ENCODE measurements at places on chromosomes 5 and 9. TPM values are rescaled to one million over a fixed set of nuclear protein-coding genes. Genes with fewer than 3 reads are reported as not detected.
A peak's percentile ranks its signal among the peaks of the same experiment; 100 is the strongest.

GRCh38 chr5:45697201-45697600 is 1.0 kb upstream of the HCN1 start:
- H3K4me3 ChIP-seq, result no peak overlapping the region
- H3K36me3 ChIP-seq, result peaks cover 2% of the 10 kb centered on the region
- H3K27me3 ChIP-seq, result peaks cover 33% of the 10 kb centered on the region
- no peak for DNase-seq
- no peak overlapping the region for H3K27ac ChIP-seq
- H3K4me1 ChIP-seq, result peaks cover 5% of the 10 kb centered on the region

DNA sequence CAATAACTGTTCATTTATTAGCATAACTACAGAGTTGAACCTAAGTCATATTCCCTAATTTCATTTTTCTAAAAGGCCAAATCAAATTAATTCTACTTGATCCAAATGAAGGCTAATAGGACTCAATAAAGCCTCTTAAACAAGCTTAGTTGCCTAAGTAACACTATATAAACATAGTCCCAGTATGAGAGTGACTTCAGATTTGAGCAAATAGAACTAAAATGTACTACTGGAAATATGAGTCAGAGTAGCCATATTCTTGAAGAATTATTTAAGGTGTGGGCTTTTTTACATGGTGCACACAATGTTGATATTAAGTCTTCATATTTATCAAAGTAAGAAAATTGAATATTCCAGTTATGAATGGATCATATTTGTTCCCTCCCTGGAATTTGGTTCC is 872.3 kb downstream of the MAT2B start:
- H3K27me3 ChIP-seq, result no peaks in the 10 kb centered on the region
- H3K27ac ChIP-seq, result no peak overlapping the region
- H3K4me1 ChIP-seq, result no peaks in the 10 kb centered on the region
- no peak overlapping the region for H3K4me3 ChIP-seq

Gene BHMT
- total RNA-seq, result not detected

GRCh38 chr9:116644091-116644688 is 42.9 kb upstream of the TRIM32 start:
- no peak for DNase-seq
- H3K27me3 ChIP-seq, result no peaks in the 10 kb centered on the region

GRCh38 chr9:136379891-136380290 is 6.4 kb upstream of the CARD9 start:
- no peaks in the 10 kb centered on the region for H3K27me3 ChIP-seq
- H3K27ac ChIP-seq, result no peak overlapping the region
- DNase-seq, result no peak
- peaks cover 9% of the 10 kb centered on the region for H3K36me3 ChIP-seq

Gene TAF1L
- 0.02 TPM for total RNA-seq

Gene ZNF366
- not detected for total RNA-seq

DNA sequence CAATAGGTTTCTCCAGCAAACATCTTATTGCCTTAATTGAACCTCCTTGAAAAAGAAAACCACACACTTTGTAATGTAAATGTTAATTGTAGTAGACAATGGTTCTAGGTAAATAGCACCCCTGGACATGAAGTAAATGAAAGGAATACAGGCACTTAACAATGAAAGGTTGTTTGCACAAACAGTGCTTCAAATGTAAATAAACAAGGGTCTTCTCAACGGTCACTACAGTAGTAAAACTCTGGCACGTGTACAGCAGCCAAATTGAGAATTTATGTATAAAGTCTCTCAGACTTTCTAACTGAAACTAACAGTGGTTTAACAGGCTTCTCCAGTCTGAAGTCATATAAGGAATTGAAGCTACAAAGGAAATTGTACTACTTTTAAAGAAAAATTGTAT is 218.3 kb downstream of the MEF2C start:
- H3K27ac ChIP-seq, result no peak overlapping the region
- H3K36me3 ChIP-seq, result peaks cover 2% of the 10 kb centered on the region
- peaks cover 82% of the 10 kb centered on the region for H3K27me3 ChIP-seq
- H3K4me3 ChIP-seq, result no peak overlapping the region

DNA sequence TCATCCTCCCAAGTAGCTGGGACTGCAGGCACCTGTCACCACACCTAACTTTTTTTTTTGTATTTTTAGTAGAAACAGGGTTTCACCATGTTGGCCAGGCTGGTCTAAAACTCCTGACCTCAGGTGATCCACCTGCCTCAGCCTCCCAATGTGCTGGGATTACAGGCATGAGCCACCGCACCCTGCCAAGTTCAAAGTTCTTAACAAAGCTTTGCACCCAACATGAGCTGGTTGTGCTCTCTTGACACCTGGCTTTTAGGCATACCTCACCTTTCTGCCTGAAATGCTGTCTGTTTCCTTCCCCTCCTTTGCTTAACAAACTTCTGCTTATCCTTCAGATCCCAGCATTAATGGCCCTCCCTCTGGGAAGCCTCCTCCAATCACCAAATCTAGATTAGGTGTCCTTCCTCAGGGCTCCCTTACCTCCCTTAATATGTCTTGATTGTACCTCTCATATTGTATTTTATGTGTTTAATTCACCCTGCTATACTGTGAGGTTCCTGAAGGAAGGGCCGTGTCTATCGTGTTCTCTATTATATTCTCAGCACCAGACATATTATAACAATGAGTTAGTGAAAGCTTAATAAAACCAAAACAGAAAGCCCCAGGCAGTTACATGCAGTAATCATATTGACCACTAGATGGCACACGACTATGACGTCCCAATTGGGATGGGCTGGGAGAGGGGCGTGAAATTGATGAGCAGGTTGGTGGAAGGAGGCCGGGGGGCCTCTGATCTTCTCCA is 62.9 kb upstream of the PPARGC1B start:
- no peak overlapping the region for H3K4me3 ChIP-seq
- no peaks in the 10 kb centered on the region for H3K4me1 ChIP-seq
- H3K36me3 ChIP-seq, result peaks cover 4% of the 10 kb centered on the region
- DNase-seq, result peak; percentile 49
- H3K27me3 ChIP-seq, result no peaks in the 10 kb centered on the region
- no peak overlapping the region for H3K27ac ChIP-seq

Gene ACOT12
- not detected for total RNA-seq

DNA sequence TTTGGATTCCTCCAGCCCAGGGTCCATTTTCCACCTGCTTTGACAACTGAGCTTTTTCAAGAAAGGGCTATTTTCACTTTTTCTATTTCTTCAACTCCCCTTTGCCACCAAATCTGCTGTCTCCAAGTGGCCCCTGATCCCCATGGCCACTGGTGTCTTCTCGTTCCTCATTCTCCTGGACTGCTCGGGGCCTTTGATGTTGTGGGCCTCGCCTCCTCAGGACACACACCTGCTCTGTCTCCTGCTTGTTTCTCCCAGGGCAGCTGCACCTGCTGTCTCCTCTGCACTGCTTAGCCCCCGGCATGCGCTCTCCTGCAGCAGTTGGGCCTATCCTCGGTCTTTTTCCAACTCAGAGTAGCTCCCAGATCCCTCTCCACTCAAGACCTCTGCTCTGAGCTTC is 16.3 kb upstream of the NANS start:
- H3K36me3 ChIP-seq, result no peaks in the 10 kb centered on the region
- H3K27me3 ChIP-seq, result no peaks in the 10 kb centered on the region
- peaks cover 4% of the 10 kb centered on the region for H3K4me1 ChIP-seq
- no peak for DNase-seq

- no peak for DNase-seq
- H3K27me3 ChIP-seq, result no peaks in the 10 kb centered on the region
- H3K4me1 ChIP-seq, result no peaks in the 10 kb centered on the region
- no peak overlapping the region for H3K4me3 ChIP-seq
- H3K36me3 ChIP-seq, result no peaks in the 10 kb centered on the region
These were observed 329.6 kb upstream of the ARRDC3 start for GRCh38 chr5:91712718-91713117.

DNA sequence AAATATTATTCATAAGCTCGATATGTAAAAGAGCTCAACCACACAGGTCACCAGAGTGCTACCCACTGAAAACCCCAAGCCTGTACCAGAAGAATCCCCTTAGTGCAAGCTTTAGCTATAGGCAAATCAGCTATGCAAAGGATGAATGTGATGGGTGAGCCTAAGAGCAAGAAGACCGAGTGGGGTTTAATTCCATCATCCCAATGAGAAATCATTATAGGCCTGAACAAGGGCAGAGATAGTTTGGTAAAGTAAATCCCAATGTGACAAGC is 21.8 kb downstream of the ELOVL7 start:
- DNase-seq, result no peak
- H3K36me3 ChIP-seq, result no peaks in the 10 kb centered on the region
- H3K27ac ChIP-seq, result no peak overlapping the region
- no peak overlapping the region for H3K4me3 ChIP-seq
- no peaks in the 10 kb centered on the region for H3K27me3 ChIP-seq

GRCh38 chr5:53406630-53407316 is 73.7 kb upstream of the FST start:
- no peak overlapping the region for H3K4me3 ChIP-seq
- no peak for DNase-seq

GRCh38 chr9:86772635-86772993 is 174.7 kb downstream of the GAS1 start:
- no peaks in the 10 kb centered on the region for H3K4me1 ChIP-seq
- no peaks in the 10 kb centered on the region for H3K36me3 ChIP-seq
- no peak for DNase-seq
- no peak overlapping the region for H3K4me3 ChIP-seq

Gene RAB3C
- not detected for total RNA-seq

DNA sequence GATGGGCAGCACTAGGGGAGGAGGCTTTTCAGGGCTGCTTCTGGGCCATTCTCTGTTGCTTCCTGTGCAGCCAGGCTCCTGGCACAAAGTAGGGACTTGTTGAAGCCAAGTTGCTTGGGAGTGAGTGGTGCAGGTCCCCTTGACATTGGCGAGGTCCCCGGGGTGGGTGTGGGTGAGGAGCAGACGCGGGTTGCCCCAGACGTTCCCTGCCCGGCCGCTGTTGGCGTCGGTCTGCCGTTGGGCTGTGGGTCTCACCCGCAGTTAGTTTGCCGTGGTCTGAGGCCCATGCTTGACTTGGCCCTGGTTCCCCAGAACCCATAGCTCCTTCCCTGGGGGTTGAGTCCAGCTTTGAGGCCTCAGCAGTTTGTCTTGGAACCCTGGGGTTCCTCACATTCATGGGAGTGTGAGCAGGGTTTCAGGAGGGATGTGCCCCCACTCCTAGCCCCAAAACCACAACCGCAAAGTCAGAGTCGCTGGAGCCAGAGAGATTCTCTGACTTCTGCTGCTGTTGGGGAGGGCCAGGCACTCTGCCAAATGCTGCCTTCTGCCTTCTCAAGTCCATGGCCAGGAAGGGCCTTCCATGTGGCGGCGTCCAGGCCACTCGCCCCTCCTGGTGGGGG is 77.5 kb downstream of the RXRA start:
- H3K4me1 ChIP-seq, result peaks cover 36% of the 10 kb centered on the region
- H3K36me3 ChIP-seq, result no peaks in the 10 kb centered on the region
- peak; percentile 58 for DNase-seq
- no peak overlapping the region for H3K4me3 ChIP-seq
- H3K27me3 ChIP-seq, result peaks cover 6% of the 10 kb centered on the region

Gene SLC6A18
- not detected for total RNA-seq

GRCh38 chr5:117590944-117591343 is 1016.3 kb upstream of the SEMA6A start:
- H3K36me3 ChIP-seq, result no peaks in the 10 kb centered on the region
- no peak overlapping the region for H3K27ac ChIP-seq
- H3K4me1 ChIP-seq, result no peaks in the 10 kb centered on the region

All from activated naive CD4-positive, alpha-beta T cell treated with anti-CD3 and anti-CD28 coated beads for 36 hours (primary cell).